ENCODE measurements at places on chromosomes 3 and 15.

DNA sequence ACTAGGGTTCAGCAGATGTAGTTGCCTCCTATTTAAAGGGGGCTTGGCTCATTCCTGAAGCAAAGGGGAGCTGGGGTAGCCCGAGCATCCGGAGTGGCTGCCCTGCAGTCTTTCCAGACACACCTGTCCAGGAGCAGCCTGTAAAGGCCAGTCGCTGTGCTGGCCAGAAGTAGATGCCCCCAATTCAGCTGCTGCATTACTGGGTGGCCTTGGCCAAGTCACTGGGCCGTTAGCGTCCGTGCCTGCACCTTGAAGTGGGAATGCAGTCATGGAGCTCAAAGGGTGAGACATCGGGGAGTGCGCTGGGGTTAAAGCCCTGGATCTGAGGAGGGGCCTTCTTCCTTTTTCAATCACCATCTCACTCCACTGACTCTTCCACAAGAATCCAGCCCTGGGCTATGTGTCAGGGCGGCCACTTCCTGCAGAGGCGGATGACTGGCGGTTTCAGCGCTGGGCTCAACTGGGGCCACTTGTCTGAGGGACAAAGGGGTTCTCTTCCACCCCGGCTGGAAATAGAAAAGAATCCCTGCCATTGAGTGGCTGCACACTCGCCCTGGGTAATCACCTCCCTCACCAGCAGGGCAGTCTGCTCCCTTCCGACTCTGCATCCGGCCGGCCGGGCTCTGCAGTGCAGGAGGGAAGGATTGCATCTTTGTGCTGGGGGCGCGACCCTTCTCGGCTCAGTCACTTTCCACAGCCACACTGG, 11.8 kb downstream of the ALDH1A3 start:
- no peak for DNase-seq

DNA sequence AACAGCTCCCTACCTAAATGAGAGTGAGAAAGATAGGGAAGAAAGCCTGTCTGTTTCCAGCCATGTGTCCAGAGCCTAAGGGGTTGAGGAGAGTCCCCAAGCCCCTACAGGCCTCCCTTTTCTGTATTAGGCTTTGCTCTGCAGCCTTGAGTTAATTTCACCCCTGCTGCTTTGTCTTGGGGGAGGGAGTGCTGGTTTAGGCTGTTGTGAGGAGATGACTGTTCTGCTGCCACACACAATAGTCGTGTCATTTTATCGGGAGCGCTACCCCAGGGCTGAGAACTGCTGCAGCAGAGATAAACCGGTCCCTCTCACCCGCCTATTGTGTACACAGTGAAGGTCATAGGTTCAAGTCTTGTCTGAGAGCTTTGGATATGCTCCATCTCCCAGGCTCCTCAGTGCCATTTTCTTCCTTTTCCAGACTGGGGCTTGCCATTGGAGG, 1.4 kb downstream of the ZNF609 start:
- DNase-seq = no peak

GRCh38 chr3:110248666-110249065, 823.0 kb upstream of the NECTIN3 start:
- no peak for DNase-seq

DNA sequence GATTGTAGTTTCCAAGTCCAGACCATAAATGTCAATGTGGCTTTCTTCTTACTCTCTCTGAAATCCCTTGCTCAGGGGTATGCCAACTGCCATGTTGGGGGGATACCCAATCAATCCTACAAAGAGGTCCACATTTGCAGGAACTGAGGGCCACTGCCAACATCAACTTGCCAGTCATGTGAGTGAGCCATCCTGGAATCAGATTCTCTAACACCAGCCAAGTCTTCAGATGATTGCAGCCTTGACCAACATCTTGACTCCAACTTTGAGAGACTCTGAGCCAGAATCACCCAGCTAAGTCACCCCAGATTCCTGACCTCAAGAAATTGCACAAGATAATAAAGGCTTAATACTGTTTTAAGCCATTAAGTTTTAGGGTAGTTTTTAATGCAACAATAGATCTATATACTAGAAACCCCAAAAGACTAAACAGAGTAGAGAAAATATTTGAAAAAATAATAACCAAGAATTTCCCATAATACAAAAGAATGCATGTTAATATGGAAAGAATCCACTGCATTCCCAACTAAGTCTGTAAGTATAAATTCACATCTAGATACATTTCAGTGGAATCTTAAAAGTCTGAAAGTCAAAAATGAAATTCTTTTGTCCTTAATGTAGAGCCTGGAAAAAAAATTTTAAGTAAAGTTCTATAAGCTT, 22.4 kb downstream of the ISG20 start:
- peak; percentile 18 for DNase-seq
